ENCODE measurements at places on chromosomes 7 and 10.

GRCh38 chr7:95501261-95501832 is 15.6 kb downstream of the ASB4 start:
- DNase-seq: peak; percentile 38

- no peak for DNase-seq
Measured at GRCh38 chr7:118110178-118110925, 73.6 kb upstream of the LSM8 start.

- DNase-seq: peak; percentile 78
Measured at GRCh38 chr7:99312316-99313203, 13.1 kb upstream of the ARPC1A start.

DNA sequence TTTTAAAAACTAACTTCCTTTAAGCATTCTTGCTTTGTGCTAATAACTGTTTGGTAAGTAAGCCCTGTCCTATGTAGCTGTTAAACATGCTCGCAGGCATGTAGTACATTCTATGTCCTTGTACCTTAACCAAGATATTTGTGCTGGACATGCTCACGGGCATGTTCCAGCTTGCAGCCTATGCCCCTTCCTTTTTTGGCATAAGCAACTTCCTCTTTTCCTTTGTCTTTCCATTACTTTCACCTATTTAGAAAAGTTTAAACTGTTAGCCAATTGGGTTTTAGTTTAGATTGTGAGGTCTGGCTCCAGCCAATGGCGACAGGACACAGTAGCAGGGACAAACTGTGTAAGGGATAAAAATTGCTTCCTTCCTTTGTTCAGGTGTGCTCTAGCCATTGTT is 14.4 kb upstream of the APBB1IP start:
- peak; percentile 89 for DNase-seq

DNA sequence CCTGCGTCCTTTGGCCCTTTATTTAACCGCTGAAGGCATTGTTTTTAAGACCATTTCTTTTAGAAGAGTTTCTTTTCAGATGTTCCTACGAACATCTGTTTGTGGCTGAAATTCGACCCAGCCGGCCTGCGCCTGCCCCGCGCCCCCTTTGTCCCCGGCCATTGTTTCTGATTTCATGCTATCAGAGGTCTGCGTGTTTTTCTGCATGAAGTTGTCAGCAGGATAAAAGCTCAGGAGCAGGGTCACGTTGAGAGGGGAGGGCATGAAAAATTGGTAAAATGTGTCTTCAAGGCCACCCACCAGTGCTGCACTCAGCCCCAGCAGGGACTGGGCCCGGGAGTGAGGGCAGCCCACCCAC is 43.1 kb downstream of the NKX6-2 start:
- DNase-seq: no peak

DNA sequence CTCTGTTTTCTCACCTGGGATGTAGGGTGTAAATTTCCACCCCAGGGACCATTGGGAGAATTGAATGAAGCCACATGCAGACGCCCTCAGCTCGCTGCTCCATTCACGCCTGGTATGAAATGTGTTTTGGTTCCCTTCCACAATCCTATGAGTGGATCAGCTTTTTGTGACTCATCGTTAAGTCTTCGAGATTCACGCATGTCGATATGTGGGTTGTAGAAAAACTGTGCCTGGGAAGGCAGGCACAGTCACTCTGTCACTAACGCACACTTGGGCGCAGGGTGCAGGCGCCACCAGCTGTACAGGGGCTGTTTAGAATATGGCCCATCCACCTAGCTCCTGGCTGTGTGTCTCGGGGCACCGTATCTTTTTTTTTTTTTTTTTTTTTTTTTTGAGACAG is 64.2 kb upstream of the SH2B2 start:
- DNase-seq: no peak

GRCh38 chr7:11760372-11760771 is 71.6 kb downstream of the THSD7A start:
- peak; percentile 78 for DNase-seq

GRCh38 chr7:133945497-133945896 is 181.6 kb upstream of the LRGUK start:
- DNase-seq: no peak

- no peak for DNase-seq
Measured at GRCh38 chr10:70998086-70998485, 109.7 kb upstream of the PCBD1 start.

DNA sequence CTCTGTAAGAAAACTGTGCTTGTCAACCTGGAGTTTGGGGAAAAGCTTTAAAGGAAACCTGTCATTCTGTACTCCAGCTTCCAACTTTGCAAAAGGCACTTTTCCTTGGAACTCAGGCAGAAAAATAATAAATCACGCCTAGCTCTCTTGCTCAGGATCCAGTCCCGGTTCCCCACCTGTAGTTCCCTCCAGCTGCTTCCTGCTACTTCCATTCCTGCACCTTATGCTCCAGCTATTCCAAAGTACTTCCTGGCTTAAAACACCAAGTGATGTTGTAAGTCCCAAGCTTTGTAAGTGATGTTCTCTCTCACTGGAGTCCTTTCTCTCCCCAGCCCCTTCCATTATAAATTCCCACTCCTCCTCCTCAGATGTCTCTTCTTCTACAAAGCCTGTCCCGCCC is 98.6 kb downstream of the GRM8 start:
- DNase-seq: no peak

DNA sequence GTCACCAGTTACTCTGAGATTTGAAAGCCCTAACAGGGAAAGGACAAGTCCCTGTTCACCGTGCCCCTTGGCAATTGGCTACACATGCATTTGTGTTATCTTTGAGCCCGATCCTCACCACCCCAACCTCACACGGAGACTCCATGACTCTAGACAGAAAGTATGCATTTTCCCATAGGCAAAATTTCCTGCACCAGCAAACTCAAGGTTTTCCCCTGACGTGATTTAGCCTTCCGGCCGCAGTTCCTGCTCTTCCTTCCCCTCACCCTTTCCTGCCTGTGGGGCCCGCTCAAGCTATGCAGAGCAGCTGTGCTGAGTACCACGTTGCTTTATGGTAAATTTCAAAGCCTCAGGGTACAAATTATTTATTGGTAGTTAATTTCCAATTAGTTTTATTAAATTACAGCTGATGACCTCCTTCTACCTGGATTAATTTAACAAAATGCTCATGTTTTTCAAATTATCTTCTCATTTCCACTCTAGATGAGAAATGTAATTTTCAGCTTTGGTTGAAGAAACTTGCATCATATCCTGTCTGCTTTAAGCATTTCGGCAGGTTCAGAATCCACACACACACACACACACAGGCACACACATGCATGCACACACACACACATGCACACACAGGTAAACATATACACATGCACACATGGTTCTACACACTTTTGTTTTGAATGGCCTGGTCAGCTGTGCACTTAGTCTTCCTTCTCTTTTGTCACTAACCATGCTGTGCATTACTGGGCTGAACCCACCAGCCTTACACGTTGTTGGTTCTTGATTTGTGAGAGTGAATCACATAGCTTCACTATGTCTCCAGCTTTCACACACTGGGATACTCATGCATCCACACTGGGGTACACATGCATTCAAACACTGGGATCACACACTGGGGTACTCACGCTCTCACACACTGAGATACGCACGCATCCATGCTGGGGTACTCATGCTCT is 283.1 kb upstream of the PITRM1 start:
- DNase-seq: no peak

DNA sequence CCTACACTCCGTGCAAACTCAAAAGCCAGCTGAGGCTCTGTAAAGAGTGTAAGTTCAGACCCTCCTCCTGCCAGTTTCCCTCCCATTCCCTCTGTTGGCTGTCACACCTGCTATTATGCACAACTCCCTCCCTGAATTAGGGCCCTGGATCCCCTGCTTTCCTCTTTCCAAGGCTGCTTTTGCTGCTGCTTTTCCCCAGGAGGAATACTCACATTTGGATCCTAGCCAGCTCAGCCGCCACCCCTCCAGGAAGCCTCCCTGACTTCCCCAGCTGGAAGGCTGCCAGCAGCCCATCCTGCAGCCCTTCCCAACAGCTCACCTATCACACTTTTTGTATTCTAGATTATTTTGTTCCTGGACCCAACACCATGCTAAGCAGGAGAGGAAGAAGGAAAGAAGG is 40.9 kb upstream of the WDR11 start:
- no peak for DNase-seq

DNA sequence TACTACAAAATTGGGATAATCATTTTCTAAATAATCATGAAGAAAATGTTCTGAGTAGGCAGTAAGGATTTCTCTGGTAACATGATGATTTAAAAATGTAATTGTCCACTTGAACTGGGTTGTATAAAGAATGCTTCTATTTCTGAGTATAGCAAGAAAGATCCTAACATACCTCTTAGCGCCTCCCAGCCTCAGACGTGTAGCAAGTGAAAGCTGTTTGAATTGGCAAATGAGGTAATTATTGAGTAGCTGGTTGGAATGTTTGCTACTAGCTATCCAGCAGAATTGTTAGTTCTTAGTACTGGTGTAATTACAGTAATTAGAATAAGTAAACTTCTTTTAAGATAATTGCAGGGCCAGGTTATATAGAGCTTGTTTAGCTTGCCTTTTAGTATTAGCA is 47.9 kb downstream of the SEPTIN7 start:
- no peak for DNase-seq

DNA sequence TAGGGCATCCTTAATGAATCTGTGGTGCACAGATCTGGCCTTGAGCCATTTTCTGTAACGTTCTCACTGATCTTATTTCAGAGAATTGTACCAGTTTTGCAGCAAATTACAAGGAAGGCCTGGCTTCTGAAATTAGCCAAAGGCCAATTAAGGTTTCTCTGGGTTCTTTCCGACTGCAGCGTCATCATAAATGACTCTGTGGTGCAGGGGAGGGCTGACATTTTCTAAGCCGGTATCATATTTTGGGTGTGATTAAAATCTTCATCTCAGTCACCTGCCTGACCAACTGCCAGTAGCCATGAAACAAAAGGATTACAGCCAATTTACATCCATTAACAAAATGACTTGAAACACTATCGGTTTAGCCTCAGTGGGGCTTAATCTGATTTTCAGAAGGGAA is 363.7 kb downstream of the ADRA2A start:
- no peak for DNase-seq

- no peak for DNase-seq
Measured at GRCh38 chr7:40288827-40289226, 154.0 kb downstream of the SUGCT start.

DNA sequence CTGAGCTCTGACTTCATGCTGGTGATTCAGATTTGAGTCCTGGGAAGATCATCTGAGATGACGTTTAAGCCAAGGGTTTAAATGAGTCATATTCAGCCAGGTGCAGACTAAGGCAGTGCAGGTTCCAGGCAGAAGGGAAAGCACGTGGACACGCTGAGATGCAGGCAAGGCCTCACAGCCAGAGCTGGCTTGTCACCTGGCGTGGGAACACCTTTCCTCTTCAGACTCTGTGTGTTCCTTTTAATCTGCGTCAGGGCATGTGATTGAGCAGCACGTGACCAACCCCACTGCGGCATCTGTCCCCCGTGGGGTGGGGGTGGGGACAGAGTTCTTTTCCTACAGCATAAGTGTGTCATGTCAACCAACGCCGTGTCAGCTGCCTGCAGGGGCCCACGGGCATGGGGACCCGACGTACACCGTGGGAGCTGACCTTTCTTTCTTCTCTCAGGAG is 10.7 kb upstream of the IDI2 start:
- DNase-seq: no peak

DNA sequence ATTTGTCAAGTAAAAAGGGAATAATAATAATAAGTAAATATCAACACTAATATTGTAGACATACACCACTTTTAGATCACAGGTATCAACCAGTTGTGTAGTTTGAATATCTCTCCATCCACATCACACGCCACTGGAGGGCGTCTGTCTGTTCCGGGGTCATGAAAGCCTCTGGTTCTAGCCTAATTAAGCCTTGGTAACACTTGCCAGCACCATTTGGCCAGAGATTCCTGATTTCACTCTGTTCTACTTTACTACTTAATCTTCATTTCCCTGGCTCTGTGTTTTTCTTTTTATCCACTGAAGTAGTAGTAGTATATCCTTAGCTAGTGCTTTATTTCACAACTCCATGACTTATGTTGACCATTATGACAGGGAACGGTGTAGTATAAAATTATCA is 285.6 kb upstream of the POM121L12 start:
- DNase-seq: peak; percentile 1

DNA sequence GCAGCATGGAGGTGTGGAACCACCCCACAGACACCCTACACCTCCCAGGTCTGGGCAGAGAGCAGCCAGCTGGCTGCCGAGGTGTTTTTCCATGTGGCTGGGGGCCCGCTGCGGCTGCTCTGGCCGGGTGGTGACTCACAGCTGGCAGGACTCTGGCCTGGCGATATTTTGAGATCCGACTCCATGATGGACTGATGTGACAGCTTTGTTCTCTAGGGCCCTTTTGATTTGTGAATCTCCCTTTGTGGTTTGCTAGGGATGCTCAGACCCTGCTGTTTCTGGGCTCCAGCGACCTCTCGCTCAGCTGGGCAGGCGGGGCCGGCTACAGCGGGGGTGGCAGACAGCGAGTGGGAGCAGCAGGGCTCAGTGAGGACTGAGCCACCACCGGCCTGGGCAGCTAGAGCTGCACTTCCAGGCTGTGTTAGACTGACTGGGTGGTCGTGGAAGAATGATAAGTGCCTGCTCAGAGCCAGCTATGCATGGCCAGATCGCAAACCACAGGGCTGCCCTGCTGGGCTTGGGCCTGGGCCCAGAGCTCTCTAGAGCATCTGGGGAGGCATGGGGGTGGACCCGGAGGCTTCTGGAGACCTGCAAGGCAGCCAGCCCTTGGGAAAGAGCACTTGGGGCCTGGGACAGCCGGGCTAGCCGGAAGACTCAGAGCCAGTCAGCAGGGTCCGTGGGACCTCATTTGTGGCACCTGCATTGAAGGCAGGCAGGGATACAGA is 46.2 kb upstream of the GDF10 start:
- no peak for DNase-seq

GRCh38 chr7:26284477-26284876 is 7.2 kb upstream of the SNX10 start:
- DNase-seq: no peak

- no peak for DNase-seq
Measured at GRCh38 chr10:75350791-75351190, 50.8 kb downstream of the ZNF503 start.

DNA sequence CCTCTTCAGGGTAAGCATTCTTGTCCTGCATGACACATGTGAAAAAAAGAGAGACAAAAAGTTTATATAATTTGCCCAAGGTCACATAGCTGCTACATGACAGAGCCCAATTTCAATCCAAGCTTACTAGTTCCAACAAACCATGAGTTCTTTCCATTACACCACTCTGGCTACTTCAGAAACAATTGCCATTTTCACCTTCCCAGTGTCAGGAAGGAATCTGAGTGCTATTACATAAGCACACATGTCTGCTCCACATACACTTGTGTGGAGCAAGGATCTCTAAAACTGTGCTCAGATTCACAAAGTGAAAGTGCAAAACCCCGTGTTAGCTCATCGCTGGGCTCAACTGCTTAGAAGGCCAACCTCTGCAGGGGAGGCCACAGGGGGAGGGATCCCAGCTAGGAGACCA is 356.2 kb upstream of the NFE2L3 start:
- no peak for DNase-seq

GRCh38 chr10:84428711-84429110 is 100.3 kb downstream of the CCSER2 start:
- DNase-seq: no peak

DNA sequence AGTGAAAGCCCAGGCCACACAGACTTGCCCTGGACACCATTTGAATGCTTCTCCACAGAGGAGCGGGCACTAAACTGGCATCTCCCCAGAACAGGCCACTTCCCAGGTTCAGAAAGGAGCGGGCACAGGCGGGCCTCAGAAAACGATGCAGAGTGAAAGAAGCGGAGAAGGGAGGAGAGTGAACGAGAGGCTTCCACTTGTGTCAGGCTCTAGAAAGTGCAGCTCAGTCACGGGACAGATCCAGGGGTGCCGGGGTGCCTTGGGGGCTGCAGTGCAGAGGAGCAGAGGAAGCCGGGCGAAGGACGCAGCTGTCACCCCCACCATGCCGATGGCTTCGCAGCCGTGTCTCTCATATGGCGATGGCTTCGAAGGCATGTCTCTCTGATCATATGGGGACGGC is 26.1 kb upstream of the PRKAR1B start:
- no peak for DNase-seq

Data from KBM-7 (cell line).